ENCODE measurements at places on chromosomes 12 and 14. TPM values are rescaled to one million over a fixed set of nuclear protein-coding genes. Genes with fewer than 3 reads are reported as not detected.

DNA sequence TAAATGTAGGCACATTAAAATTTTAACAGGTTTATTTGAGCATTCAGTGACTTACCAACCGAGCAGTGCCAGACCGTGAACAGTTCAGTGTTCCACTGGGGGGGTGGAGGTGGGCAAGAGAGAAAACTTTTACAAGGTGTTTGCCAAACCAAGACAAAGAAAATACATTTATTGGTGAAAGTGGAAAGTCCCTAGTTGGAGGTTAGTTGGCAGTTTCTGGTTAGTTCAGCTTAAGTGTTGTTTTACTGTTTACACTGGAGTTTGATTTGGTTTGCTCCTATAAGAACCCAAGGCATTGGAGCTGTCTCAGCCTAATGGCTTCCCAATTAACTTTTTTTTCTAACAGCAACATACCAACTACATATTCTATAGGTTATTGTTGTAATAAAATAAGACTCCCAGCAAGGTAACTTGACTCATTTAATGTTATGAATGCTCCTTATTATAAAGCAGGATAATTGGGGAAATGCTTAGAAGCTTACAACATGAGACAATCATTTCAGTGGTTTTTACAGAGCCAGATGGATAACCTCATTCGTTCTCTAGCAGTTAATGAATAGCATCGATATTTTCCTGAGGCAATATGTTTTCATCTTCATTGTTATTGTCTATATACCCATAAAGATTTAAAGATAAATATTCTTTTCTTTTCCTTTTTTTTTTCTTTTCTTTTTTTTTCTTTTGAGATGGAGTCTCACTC, 115.8 kb downstream of the ETNK1 start:
- H3K4me1 ChIP-seq = no peaks in the 10 kb centered on the region
- no peak for DNase-seq
- no peaks in the 10 kb centered on the region for H3K36me3 ChIP-seq
- no peak overlapping the region for H3K4me3 ChIP-seq
- H3K27ac ChIP-seq = no peak overlapping the region

DNA sequence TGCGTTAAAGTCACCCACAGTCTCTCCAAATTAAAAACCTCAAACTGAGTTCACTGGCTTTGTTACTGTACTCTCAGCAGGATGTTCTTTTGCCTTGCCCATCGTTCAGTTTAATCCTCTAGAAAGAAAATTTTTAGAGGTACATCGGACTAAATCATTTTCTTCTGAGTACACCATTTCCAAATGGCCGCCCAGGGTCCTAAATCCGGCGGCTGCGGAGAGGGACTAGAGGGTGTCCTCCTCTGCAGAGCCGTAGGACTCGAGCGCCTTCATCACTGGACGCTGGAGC, 1.4 kb downstream of the LIN7A start:
- no peak for DNase-seq
- H3K4me3 ChIP-seq = no peak overlapping the region
- H3K27me3 ChIP-seq = peaks cover 9% of the 10 kb centered on the region

GRCh38 chr12:92210071-92210470, 64.4 kb upstream of the BTG1 start:
- H3K27me3 ChIP-seq = no peaks in the 10 kb centered on the region
- no peaks in the 10 kb centered on the region for H3K36me3 ChIP-seq
- peak overlapping the region; percentile 30 for H3K4me3 ChIP-seq

GRCh38 chr12:91561301-91561957, 378.8 kb upstream of the DCN start:
- no peak overlapping the region for H3K4me3 ChIP-seq
- H3K4me1 ChIP-seq = peaks cover 4% of the 10 kb centered on the region
- H3K27me3 ChIP-seq = no peaks in the 10 kb centered on the region
- H3K27ac ChIP-seq = no peak overlapping the region

DNA sequence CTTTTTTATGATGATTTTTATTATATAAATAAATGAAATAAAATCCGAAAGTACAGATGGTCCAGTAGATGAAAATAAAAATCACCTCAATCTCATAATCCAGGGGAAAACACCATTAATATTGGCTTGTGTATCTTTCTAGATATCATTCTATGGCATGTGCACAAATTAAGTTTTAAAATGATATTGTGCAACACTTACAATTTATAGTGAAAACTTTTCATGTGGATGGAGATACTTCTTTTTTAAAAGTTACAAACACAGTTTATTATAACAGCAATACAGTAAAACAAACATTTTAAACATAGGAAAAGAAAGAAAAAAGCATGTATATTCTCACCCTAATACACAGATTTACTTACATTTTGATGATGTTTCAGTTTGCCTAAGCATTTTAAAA, 98.9 kb upstream of the RMST start:
- no peaks in the 10 kb centered on the region for H3K4me1 ChIP-seq
- no peaks in the 10 kb centered on the region for H3K27me3 ChIP-seq
- H3K36me3 ChIP-seq = no peaks in the 10 kb centered on the region
- H3K27ac ChIP-seq = no peak overlapping the region
- H3K4me3 ChIP-seq = no peak overlapping the region

TAS2R42 gene
- polyA plus RNA-seq = not detected

GUCY2C gene
- polyA plus RNA-seq = not detected

DNA sequence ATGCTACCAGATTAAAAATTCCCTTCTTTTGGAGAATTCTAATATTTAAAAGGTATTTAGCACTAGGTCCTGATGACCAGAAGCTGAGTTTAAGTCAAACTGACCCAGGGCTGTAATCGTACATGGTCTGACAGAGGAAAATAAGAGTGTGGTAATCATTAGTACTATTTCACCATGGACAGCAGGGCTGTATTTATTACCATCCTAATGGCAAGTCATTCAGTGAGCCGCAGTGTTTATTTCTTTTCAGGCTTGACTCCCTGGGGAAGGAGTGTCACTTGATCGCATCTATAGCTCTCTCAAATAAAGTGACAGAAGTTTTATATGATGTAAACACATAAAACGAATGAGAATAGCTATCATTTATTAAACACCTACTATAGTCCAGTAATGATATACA, 261.8 kb downstream of the BTG1 start:
- peaks cover 18% of the 10 kb centered on the region for H3K4me1 ChIP-seq
- H3K4me3 ChIP-seq = no peak overlapping the region
- H3K36me3 ChIP-seq = no peaks in the 10 kb centered on the region
- no peaks in the 10 kb centered on the region for H3K27me3 ChIP-seq
- H3K27ac ChIP-seq = no peak overlapping the region

GALNT9 gene
- polyA plus RNA-seq = not detected

DLK1 gene
- not detected for polyA plus RNA-seq

AKAP5 gene
- polyA plus RNA-seq = 0.92 TPM

DNA sequence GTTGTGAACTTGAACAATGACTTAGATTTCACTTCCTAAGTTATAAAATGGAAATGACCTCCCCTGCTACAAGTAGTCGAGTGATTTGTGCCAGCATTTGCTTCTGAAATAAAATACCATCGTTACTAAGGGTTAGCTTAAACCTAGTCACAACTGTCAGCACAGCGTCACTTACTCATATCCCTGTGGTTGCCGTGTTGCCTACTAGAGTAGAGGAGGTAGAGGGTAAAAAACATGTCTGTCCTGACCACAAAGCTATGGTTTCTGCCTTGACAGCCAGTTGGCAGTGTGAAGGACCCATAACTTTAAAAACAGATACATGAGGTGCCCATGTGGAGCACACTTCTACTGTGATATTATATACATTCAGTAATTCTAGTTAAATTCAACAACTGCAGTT, 234.2 kb upstream of the RGS6 start:
- H3K4me3 ChIP-seq = no peak overlapping the region
- H3K36me3 ChIP-seq = peaks cover 4% of the 10 kb centered on the region
- peak; percentile 34 for DNase-seq
- no peaks in the 10 kb centered on the region for H3K27me3 ChIP-seq

DNA sequence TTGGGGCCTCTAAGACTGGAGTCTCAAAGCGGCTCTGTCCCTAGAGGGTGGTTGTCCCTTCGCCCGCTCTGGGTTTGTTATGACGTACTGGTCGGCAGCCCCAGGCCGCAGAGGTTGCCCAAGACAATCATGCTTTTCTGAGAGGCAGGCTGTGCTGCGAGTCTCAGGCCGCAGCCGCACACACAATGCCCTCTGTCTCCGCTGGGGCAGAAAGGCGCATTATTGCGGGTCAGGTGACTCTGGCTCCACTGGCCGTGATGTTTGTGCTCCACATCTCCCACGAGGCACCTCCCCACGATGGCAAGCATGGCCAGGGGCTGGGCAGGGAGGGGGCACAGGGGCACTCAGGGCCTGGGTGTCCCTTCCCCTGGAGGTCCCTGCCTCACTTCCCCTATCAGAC, 21.0 kb upstream of the PLEKHG3 start:
- DNase-seq = no peak
- H3K4me3 ChIP-seq = no peak overlapping the region
- H3K27ac ChIP-seq = no peak overlapping the region
- H3K4me1 ChIP-seq = no peaks in the 10 kb centered on the region
- H3K36me3 ChIP-seq = no peaks in the 10 kb centered on the region

- no peaks in the 10 kb centered on the region for H3K36me3 ChIP-seq
- H3K27me3 ChIP-seq = no peaks in the 10 kb centered on the region
- H3K4me1 ChIP-seq = no peaks in the 10 kb centered on the region
- DNase-seq = no peak
- no peak overlapping the region for H3K27ac ChIP-seq
Observed at GRCh38 chr14:83485591-83485990, 1951.9 kb upstream of the SEL1L start.

GRCh38 chr14:71478542-71478941, 453.7 kb upstream of the RGS6 start:
- H3K4me1 ChIP-seq = peaks cover 4% of the 10 kb centered on the region
- H3K4me3 ChIP-seq = no peak overlapping the region
- no peak overlapping the region for H3K27ac ChIP-seq
- H3K36me3 ChIP-seq = no peaks in the 10 kb centered on the region
- H3K27me3 ChIP-seq = no peaks in the 10 kb centered on the region

DNA sequence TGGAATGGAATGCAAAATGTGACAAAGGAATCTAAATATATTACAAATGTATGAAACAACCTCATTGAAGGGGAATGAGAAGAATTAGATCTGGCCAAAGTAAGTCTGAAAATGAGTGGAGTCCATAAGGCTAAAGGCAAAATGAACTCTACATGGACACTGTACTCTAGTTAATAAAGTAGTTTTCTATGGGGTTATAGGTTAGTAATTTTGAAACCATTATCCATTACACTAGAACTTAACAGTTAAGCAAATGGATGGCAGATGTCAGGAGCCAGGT, 222.1 kb downstream of the NUAK1 start:
- DNase-seq = no peak
- no peaks in the 10 kb centered on the region for H3K4me1 ChIP-seq
- no peaks in the 10 kb centered on the region for H3K36me3 ChIP-seq
- no peaks in the 10 kb centered on the region for H3K27me3 ChIP-seq
- no peak overlapping the region for H3K27ac ChIP-seq
- no peak overlapping the region for H3K4me3 ChIP-seq

DNA sequence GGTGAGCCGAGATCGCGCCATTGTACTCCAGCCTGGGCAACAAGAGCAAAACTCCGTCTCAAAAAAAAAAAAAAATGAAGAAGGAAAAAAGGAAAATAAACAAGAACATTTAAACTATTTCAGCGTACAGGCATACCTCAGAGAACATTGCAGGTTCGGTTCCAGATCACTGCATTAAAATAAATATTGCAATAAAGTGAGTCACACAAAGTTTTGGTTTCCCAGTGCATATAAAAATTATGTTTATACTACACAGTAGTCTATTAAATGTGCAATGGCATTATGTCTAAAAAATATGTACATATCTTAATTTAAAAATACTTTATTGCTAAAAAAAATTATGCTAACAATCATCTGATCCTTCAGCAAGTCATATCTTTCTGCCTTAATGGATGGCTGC, 53.5 kb upstream of the PLEKHG6 start:
- H3K27ac ChIP-seq = no peak overlapping the region
- H3K4me3 ChIP-seq = no peak overlapping the region
- H3K27me3 ChIP-seq = peaks cover 7% of the 10 kb centered on the region
- DNase-seq = no peak
- no peaks in the 10 kb centered on the region for H3K36me3 ChIP-seq

DNA sequence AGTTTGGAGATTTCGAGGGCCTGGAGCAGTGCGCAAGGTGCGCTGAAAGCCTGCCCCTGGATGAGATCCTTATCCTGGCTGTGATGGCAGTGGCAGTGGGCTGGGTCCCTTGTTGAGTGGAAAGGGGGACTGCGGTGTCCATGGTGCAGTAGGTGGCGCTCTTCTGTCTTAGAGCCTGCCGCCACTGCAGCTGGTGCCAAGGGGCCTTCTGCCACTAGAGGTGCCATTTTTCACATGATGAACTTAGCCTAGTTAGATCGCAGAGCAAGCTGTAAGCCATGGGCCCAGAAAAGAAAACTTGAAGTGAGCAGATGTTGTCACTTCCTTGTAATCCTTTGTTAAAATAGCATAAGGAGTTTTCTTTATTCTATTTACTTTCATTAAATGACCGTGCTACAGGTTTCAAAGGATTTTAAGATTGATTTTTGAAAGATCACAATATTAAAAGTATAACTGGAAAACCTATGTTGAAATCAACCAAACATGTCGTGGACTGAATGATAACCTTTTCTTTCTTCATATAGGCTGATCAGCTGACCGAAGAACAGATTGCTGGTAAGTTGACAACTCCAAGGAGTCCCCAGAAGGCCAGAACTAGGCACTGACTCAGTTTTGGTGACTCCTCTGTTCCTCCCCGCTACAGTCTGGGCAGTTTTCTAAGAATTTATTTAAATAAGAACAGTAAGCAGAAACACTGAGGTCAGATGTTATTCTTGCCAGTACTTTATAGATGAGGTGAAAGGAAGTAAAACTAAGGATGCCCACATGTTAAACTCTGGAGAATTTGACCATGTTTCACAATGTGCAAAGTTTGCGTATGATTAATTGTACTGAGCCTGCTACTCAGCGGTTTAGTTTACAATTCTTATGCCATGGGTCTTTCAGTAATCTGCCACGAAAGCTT, 3.0 kb downstream of the CALM1 start:
- DNase-seq = peak; percentile 87
- peak overlapping the region; percentile 89 for H3K4me3 ChIP-seq
- peaks cover 48% of the 10 kb centered on the region for H3K4me1 ChIP-seq
- peaks cover 51% of the 10 kb centered on the region for H3K36me3 ChIP-seq

GRCh38 chr14:68598621-68599447, 194.0 kb downstream of the ZFP36L1 start:
- no peaks in the 10 kb centered on the region for H3K4me1 ChIP-seq
- no peak overlapping the region for H3K4me3 ChIP-seq
- no peak for DNase-seq
- H3K27me3 ChIP-seq = no peaks in the 10 kb centered on the region

GRCh38 chr14:101233808-101234207, 327.5 kb upstream of the DIO3 start:
- no peak overlapping the region for H3K4me3 ChIP-seq
- no peaks in the 10 kb centered on the region for H3K27me3 ChIP-seq
- H3K4me1 ChIP-seq = no peaks in the 10 kb centered on the region
- no peak overlapping the region for H3K27ac ChIP-seq
- no peaks in the 10 kb centered on the region for H3K36me3 ChIP-seq

SMCO3 gene
- polyA plus RNA-seq = not detected

SCNN1A gene
- 0.21 TPM for polyA plus RNA-seq

GRCh38 chr12:6084969-6085450, 39.5 kb downstream of the VWF start:
- no peaks in the 10 kb centered on the region for H3K27me3 ChIP-seq
- no peaks in the 10 kb centered on the region for H3K4me1 ChIP-seq
- H3K4me3 ChIP-seq = no peak overlapping the region
- no peak overlapping the region for H3K27ac ChIP-seq
- DNase-seq = no peak
- H3K36me3 ChIP-seq = no peaks in the 10 kb centered on the region

- H3K36me3 ChIP-seq = no peaks in the 10 kb centered on the region
- H3K4me1 ChIP-seq = no peaks in the 10 kb centered on the region
- no peaks in the 10 kb centered on the region for H3K27me3 ChIP-seq
- no peak overlapping the region for H3K27ac ChIP-seq
Observed at GRCh38 chr12:30761730-30762129, 7.0 kb upstream of the CAPRIN2 start.
